GM18507 (cell line): ENCODE measurements at places on chromosomes 5 and 9.

DNA sequence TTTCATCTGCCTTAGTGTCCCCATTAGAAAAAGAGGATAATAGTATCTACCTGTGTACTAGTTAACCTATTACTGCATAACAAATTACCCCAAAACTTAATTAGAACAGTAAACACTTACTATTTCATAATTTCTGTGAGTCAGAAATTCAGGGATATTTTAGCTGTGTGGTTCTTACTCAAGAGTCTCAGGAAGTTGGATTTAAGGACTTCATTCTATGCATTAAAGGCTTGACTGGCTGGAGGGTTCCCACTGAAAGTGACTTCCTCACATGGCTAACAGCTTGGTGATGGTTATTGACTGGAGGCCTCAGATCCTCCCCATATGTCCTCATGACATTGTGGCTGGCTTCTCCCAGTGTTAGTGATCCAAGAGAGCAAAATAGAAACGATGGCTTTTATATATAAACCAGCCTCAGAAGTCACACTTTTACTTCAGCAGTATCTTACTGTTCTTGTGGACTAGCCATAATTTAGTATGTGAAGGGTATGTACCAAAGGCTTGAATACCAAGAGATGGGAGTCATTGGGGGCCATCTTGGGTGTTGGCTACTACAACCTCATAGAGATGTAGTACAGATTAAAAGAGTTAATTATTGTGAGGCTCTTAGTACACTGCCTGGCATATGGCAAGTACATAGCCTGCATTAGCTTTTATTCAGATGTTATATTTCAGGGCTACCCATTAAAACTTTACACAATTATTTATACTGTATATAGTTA, 9.9 kb downstream of the RAD23B start:
- no peak for DNase-seq

GRCh38 chr5:98175474-98175873, 598.0 kb upstream of the RGMB start:
- DNase-seq, result no peak

DNA sequence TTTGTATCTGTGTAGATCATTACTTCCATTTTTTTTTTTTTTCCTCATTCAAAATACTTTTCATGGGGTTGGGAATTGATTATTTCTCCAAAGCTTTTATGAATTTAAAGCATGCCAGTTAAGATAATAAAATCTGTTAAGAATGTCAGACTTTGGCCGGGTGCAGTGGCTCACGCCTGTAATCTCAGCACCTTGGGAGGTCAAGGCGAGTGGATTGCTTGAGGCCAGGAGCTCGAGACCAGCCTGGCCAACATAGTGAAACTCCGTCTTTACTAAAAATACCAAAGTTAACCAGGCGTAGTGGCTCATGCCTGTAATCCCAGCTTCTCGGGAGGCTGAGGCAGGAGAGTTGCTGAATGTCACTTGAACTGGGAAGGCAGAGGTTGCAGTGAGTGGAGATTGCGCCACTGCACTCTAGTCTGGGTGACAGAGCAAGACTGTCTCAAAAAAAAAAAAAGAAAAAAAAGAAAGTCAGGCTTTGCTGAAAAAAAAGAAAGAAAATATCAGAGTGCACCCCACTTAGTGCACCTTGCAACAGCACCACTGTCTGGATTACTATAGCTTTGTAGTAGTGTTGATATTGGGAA, 18.5 kb downstream of the TBC1D2 start:
- DNase-seq, result no peak

DNA sequence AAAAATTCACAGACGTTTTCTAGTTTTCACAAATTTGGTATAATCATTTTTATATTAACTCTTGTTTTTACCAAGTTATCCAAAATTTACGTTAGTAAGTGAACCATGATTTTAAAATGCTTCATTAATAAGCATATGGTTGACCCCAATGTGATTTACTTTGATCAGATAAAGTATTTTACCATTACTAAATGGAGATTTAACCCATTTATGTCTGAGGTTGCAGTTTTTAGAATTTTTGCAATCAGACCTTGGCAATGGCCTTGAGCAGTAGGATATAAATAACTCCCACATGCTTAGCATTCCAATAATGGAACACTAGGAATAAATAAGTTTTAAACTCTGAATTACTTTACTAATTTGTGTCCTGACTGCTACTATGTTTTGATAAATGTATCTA, 84.6 kb downstream of the NDUFS4 start:
- no peak for DNase-seq

DNA sequence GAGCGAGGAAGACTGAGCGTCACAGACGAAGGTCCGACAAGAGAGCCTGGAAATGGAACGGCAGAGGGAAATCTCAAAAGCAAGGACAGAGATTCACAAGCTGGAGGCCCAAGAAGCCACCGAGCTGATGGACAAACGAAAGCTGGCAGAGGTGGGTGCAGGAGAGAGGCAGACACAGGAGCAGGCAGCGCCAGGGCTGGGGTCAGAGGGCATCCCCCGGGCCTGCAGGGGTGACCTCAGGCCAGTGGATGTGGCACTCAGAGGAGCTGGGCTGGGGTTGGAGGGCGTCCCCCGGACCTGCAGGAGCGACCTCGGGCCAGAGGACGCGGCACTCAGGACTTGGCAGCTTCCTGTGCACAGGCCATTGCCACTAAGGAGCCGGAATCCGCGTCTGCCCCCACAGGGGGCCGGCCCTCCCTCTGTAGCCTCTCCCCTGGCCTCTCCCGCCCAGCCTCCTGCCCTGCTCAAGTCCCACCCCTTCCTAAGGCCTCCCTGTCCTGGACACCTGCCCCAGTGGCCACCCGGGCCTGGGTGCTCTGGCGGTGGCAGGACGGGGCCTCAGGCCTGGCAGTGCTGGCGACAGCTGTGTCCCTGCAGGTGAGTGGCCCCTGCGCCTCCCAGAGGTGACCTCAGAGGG, 40.4 kb downstream of the EXD3 start:
- no peak for DNase-seq

- no peak for DNase-seq
Observed at GRCh38 chr5:6780802-6781391, 67.7 kb downstream of the TENT4A start.

DNA sequence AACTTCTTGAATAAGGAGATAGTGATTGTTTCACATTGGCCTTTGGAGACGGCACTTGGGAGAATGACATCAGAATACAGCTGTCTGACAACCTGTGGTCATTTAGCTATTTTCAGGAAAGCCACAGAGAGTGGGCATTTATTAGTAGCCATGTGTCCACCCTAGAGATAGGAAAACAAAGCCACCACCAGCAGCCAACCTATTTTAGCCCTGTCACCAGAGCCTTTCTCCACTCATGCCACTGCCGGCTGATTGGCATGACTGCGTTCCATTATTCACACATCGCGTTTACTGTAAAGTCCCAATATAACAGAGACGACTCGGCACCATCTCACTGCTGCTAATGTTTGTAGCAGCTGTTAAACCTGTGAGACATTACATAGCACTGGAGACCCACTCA, 330.1 kb downstream of the NDUFS4 start:
- DNase-seq, result no peak

GRCh38 chr5:33474931-33475499, 34.2 kb downstream of the TARS1 start:
- DNase-seq, result no peak

- no peak for DNase-seq
Observed at GRCh38 chr9:132716007-132716406, 45.7 kb downstream of the GTF3C4 start.

- DNase-seq, result no peak
Observed at GRCh38 chr9:4143936-4144717, 155.7 kb downstream of the GLIS3 start.

DNA sequence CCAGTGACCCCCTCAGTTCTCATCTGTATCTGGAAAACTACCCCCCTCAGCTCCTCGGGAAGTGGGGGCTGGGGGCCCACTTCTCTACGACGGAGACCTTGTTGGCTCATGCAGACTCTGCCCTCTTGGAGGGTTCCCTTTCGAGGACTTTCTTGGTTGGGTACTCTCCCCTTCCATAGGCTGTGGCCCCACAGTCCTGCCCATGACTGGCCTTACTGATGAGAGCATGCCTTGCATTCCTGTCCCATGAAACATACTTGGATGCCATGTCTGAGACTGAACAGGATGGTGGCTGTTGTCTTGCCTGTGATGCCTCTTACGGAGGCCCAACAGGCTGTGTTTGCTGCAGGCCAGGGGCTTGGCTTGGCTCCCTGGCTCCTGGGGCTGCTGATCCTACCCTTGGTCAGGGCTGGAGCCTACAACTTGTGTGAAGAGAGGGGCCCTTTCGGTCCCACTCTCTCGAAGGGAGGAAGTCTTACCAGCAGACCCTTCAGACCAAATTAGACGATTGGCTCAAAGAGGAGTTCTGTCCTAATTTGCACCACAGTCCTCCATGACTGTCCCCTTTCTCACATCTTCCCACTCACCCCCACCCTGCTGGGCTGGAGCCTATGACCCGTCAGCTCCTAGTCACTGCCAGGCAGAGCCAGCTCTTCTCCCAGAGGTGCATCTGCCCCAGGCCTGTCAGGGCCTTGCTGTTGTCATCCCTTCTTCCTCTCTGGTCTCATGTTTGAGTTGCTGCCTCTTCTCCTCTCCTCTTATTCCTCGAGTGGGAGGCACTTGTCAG, 109.9 kb downstream of the CACNA1B start:
- no peak for DNase-seq

GRCh38 chr5:89260254-89260653, 377.3 kb upstream of the MEF2C start:
- no peak for DNase-seq

DNA sequence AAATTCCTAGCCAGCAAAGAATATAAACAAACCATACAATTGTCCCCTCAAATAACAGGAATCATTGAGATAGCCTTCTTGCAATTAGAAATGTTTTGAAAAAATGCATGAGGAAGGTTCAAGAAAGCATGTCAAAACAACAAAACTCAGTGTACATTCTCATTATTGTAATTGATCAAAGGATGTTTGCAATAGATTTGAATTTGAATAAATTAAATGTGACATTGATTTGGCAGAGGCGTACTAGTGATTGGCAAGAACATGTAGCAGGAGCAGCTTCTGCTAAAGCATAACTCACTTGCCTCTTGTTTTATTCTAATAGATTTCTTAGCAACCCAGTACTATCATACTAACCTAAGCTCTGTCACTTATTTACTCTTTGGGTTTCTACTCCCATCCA, 19.9 kb downstream of the SMIM15 start:
- DNase-seq, result no peak

DNA sequence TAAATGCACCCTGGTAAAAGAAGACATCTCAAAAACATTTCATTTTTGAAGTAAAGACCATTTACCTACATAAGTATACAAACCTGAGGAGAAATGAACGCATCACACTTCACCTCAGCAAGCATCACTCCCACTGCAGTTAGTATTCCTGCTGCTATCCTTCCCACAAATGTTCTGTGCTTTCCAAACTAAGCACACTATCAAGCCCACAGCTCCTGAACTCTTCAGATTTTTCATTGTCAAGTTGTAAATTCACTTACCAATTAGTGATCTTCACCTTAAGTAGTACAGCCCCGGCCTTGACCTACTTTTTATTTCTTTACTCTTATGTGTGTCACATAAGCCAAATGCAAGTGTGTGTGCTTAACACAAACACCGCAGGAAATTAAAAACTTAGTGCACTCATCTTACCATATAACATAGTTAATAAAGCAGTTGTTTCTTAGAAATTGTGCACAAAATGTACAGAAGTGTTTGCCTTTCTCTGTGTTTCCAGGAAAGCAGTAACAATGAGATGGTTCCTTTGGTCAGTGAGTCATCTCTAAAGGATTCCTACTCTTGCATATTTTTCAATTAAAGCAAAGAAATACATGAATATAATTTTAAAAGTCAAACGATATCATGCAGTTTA, 169.4 kb downstream of the APBA1 start:
- no peak for DNase-seq

DNA sequence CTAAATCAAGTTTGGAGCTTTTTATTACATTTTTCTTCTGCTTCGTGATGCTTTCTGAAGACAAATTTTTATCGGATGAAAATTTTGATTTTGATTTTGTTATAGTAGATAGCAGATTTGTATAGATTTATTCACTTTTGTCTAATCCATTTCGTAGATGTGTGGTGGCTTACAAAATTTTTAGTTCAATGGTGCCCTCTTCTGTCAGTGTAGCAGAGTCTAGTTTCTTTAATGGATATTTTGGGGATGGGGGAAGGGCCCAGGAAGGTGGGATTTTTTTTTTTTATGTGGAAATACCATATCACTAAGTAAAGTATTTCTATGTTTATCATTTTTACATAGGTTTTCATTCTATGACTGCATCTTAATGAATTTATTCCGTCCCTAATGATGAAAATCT, 259.9 kb upstream of the TARS1 start:
- no peak for DNase-seq

DNA sequence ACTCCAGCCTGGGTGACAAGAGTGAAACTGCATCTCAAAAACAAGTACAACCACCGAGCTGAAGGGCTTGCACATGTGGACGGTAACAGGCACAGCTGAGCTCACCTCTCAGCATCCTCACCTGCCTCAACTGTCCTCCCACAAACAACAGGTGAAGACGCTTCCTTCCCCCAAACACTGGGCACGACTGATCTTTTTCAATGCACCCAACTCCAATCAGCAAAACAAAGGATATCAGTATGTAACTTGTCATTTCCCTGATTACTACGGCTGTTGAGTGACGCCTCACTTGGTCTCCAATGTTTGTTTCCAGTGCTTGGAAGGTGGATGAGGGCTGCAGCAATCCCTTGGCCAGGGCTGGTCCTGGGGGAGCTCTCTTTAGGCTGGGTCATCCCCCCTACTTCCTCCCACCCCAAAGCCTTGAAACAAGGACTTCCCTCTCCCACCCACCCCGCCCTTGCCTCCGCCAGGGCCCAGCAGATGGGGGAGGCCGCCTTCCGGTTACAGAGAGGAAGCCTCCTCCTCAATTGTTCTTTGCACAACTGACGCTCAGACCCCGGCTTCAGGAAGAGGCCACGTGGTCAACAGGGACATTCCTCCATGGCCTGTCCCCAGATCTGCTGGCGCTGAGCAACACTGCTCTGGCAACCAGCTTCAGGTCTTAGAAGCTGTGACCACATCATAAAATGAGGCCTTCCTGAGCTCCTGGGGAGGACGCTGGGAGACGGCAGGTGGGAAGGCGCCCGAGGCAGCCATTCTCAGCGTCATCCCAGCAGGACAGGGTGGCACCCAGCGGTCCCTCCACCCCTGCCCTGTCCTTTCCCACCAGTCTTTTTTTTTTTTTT, 5.9 kb downstream of the FAM78A start:
- DNase-seq, result no peak

DNA sequence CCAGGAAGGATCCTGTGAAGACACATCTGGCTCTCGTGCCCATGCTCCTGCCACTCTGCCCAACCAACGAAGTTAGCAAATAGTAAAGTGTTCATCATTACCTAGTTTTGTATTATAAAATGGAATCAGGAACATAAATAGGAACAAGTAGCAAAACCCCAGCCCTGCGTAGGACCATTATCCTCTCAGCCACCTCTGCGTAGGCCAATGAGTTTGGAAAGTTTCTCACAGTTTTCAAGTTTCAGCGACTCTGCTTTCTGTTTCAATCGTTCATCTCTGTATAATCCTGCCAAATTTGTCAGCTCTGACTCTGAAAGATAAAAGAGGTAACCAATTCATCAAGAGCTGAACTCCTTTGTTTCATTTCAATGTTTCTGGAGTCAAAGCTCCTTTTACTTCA, 10.1 kb upstream of the SPATA24 start:
- no peak for DNase-seq
